ENCODE measurements at places on chromosomes 3 and 15. TPM values are rescaled to one million over a fixed set of nuclear protein-coding genes. Genes with fewer than 3 reads are reported as not detected.
A peak's percentile ranks its signal among the peaks of the same experiment; 100 is the strongest.

DNA sequence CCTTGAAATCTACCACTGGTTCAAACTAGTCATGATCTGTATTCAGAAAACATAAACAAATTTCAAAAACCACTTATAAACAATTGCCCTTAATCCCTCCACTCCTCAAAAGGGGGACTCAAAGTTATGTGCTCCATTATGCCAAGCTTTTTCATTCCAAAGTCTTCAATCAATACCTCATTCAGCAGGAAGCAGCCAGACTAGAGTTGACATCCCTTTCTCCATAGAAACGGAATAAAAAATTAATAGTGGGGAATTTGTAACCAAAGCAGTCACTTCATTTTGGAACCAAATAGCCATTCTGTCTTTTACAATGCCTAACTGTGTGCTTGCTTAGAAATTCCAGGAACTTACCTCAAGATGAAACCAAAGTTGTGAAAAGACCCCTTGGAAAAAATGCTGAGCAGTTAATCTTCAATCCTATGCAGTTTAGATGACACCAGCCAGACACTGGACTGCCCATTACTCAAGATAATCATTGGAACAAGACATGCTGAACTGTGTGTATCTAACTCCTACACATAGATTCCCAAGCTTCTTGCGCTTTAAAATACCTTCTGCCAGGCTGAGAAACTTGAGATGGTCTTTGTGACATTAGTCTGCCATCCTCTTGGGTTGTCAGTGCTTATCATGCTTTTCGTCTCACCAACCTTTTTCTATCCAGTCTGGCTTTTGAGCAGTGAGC lies 406.2 kb downstream of the PLOD2 start:
- no peak overlapping the region for H3K27ac ChIP-seq
- DNase-seq = no peak
- H3K27me3 ChIP-seq = no peaks in the 10 kb centered on the region

DNA sequence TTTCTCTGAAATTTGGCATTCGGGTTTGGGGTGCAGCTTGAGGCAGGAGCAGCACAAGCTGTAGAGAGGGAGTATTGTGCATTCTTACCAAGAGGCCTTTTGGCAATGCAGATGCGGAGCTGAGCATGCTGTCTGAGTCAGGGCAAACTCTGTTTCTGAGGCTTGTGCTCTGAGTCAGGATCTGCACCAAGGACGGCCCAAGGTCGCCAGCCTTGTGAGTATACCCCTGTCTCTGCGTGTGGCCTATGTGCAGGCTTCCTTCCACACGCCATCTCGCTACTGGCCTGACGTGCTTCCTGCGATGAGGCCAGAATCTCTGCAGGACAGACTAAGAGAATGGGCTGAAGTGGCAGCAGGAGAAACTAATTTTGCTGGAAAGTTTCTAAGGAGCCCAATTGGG lies 83.8 kb upstream of the ROPN1 start:
- H3K27ac ChIP-seq = no peak overlapping the region
- H3K4me3 ChIP-seq = no peak overlapping the region
- no peaks in the 10 kb centered on the region for H3K36me3 ChIP-seq
- no peak for DNase-seq

- no peaks in the 10 kb centered on the region for H3K36me3 ChIP-seq
- DNase-seq = no peak
- H3K4me1 ChIP-seq = no peaks in the 10 kb centered on the region
- no peak overlapping the region for H3K27ac ChIP-seq
These were observed 46.2 kb upstream of the VILL start for GRCh38 chr3:37944391-37944842.

- H3K27ac ChIP-seq = no peak overlapping the region
- H3K36me3 ChIP-seq = no peaks in the 10 kb centered on the region
- no peak for DNase-seq
These were observed 337.8 kb upstream of the TBC1D5 start for GRCh38 chr3:18080198-18080689.

GRCh38 chr3:71582612-71583565 lies 639 bp downstream of the FOXP1 start:
- H3K36me3 ChIP-seq = peaks cover 10% of the 10 kb centered on the region
- H3K27ac ChIP-seq = peak overlapping the region; percentile 90
- peaks cover 57% of the 10 kb centered on the region for H3K4me1 ChIP-seq

DNA sequence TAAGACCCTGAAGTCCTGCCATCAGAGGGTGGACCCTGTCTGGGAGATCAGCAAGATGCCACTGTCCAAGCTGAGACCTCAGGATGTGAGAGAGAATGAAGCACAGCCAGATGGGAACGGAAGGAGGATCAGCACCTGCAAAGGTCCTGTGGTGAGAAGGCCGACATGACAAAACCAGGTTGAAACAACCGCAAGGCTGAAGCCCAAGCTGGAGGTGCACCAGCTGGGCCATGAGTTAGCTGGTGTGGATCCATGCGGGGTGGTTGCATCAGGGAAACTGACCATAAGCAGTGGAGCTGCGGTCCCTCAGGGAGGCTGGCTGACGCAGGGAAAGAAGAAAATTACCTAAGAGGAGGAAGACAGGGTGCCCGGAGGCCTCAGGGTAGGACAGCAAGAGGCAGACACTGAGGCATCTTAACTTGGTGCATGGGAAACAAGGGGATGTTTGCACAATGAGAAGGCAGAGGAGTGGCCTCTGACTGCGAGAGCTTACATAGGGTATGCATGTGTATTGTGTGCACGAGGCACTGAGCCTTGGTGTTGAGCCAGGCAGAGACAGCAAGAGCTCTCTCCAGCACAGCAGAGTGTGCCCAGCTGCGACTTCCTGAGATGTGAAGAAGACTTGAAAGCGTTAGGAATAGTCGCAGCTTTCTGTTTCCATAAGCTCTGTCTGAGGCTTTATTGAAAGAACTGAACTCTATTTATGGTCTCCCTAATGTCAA lies 497.7 kb downstream of the OCA2 start:
- DNase-seq = no peak
- no peak overlapping the region for H3K27ac ChIP-seq
- no peaks in the 10 kb centered on the region for H3K36me3 ChIP-seq
- H3K4me3 ChIP-seq = no peak overlapping the region
- H3K27me3 ChIP-seq = no peaks in the 10 kb centered on the region
- no peaks in the 10 kb centered on the region for H3K4me1 ChIP-seq

DNA sequence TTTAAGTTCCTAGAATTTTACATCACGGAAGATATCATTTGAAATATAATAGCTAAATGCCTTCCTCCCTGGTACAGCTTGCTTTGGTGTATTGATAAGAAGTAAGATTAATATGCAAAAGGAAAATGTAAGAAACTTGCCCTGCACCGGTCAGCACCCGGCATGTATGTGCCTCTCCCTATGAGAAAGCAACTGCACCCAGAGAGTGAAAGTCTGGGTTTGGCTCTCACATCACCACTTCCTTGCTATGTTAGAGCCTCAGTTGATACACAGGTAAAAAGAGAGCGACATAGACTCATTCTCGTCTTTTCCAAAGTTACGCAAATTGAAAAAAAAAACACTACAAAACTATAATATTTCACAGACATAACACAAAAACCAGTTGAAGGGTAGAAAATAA lies 96.7 kb downstream of the FOXP1 start:
- H3K4me3 ChIP-seq = peak overlapping the region; percentile 51
- no peaks in the 10 kb centered on the region for H3K27me3 ChIP-seq
- DNase-seq = peak; percentile 50
- peak overlapping the region; percentile 66 for H3K27ac ChIP-seq
- H3K36me3 ChIP-seq = peaks cover 15% of the 10 kb centered on the region
- peaks cover 83% of the 10 kb centered on the region for H3K4me1 ChIP-seq

GRCh38 chr15:71425388-71425787 lies 310.1 kb downstream of the THSD4 start:
- H3K36me3 ChIP-seq = no peaks in the 10 kb centered on the region
- no peak overlapping the region for H3K4me3 ChIP-seq
- H3K27me3 ChIP-seq = peaks cover 10% of the 10 kb centered on the region
- no peak for DNase-seq
- H3K27ac ChIP-seq = no peak overlapping the region
- no peaks in the 10 kb centered on the region for H3K4me1 ChIP-seq

GRCh38 chr3:21620511-21621155 lies 130.4 kb downstream of the ZNF385D start:
- no peak overlapping the region for H3K27ac ChIP-seq
- no peak overlapping the region for H3K4me3 ChIP-seq
- DNase-seq = no peak
- H3K36me3 ChIP-seq = no peaks in the 10 kb centered on the region
- no peaks in the 10 kb centered on the region for H3K27me3 ChIP-seq

GRCh38 chr15:81303244-81304225 lies 20.4 kb downstream of the STARD5 start:
- peaks cover 74% of the 10 kb centered on the region for H3K4me1 ChIP-seq
- H3K36me3 ChIP-seq = peaks cover 84% of the 10 kb centered on the region
- no peaks in the 10 kb centered on the region for H3K27me3 ChIP-seq
- peak overlapping the region; percentile 99 for H3K27ac ChIP-seq
- peak overlapping the region; percentile 99 for H3K4me3 ChIP-seq
- DNase-seq = peak; percentile 39

DNA sequence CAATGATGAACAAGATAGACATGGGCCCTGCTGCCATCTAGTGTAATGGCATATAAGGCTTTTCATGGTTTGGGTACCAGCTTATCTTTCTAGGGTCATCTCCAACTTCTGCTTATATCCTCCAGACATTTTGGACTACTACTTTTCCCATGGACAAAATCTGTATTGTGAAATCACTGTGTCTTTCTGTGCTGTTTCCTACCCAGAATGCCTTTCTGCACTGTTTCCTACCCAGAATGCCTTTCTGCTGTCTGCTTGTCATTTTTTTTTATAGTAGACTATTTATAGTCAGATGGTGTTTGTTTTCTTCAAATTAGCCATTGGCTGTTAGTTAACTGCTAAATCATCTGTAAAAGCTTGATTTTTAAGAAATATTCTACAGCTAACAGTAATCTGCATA lies 20.1 kb downstream of the VPS8 start:
- H3K27ac ChIP-seq = no peak overlapping the region
- H3K4me1 ChIP-seq = peaks cover 3% of the 10 kb centered on the region
- H3K27me3 ChIP-seq = no peaks in the 10 kb centered on the region

DNA sequence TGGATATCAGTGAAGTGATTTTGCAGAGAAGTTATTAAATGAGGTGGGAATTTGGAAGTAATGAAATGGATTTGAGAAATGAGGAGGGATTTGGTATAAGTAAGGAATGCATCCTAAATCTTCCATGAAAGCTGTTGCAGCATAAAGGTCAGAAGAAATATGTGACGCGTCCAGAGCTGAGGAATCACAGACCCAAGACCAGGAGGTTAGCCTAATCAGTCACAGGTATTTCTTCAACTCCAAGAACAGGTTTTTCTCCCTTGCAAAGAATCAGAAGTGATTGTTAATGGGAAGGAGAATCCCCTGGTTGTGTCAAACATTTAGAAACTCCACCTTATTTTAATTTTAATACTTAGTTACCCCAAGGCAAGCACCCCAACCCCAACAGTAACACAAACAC lies 253.2 kb downstream of the MEX3B start:
- no peaks in the 10 kb centered on the region for H3K4me1 ChIP-seq
- H3K27ac ChIP-seq = no peak overlapping the region
- no peak for DNase-seq
- H3K36me3 ChIP-seq = no peaks in the 10 kb centered on the region

- DNase-seq = peak; percentile 16
- H3K27me3 ChIP-seq = no peaks in the 10 kb centered on the region
- no peak overlapping the region for H3K27ac ChIP-seq
- no peak overlapping the region for H3K4me3 ChIP-seq
These were observed 13.5 kb downstream of the MCCC1 start for GRCh38 chr3:183085634-183086390.

- H3K4me1 ChIP-seq = no peaks in the 10 kb centered on the region
- no peak overlapping the region for H3K27ac ChIP-seq
- DNase-seq = no peak
- H3K4me3 ChIP-seq = no peak overlapping the region
- H3K27me3 ChIP-seq = no peaks in the 10 kb centered on the region
These were observed 61.6 kb downstream of the DCBLD2 start for GRCh38 chr3:98839846-98840245.

Gene ADCY5
- total RNA-seq = not detected

Gene AHSG
- total RNA-seq = not detected

Gene GPR149
- not detected for total RNA-seq

Measured in activated CD4-positive, alpha-beta memory T cell treated with anti-CD3 and anti-CD28 coated beads for 36 hours (primary cell).